ENCODE measurements at places on chromosomes 2 and 18. TPM values are rescaled to one million over a fixed set of nuclear protein-coding genes. Genes with fewer than 3 reads are reported as not detected.

DNA sequence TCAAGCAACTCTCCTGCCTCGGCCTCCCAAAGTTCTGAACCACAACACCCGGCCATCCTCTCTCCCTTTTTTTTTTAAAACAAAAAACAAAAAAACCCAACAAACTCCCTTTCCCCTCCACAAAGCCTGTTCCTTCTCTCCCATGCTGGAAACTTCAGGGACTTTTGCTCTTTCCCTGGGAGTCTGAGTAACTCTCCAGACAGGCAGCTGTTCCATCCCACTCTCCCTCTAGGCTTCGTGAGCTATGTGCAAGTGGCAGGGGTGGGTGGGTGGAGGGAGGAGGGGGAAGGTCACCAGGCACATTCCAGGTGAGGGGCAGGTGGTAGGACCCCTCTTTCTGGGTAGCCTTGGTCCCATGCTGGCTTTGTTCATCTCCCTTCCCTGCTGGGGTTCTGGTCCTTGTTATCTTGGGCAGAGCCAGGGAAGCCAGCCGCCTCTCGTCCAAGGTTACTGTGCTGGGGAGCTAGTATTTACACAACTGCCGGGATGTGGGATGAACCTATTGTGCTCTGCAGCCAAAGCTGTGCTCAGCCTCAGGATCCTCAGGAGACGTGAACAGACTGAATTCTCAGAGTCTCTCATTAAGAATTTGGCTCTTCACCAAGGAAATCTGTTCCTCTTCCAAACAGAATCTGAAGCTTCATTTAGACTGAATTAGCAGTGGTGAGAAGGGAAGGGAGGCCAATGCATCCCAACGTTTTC, 106.9 kb downstream of the LIPG start:
- DNase-seq, result no peak

DNA sequence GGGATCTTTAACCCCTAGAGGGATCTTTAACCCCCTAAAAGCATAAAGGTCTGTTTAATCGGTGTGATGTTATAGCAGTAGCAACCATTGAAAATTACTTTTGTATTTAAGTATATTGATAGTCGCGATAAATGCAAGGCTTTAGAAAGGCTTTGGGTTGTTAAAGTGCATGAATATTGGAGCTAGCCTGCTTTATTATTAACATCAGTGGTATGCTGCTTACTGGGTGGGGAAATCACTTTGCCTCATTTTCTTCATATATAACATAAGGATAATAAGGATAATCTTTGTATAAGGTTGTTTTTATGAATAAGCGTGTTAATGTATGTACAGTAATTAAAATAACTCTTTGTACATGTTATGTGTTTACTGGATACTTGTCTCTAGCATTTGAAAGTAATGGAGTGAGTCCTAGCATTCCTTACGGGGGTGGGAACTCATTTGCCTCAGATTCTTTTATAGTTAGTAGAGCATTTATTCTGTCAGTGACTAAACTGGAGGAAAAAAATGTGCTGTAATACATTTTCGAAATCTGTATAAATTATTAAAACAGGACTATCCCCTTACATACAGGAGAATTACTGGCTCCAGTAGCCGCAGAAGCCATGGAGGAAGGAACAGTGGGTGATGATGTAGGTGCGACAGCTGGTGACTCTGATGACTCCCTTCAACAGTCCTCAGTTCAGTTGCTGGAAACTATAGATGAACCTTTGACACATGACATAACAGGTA, 122.2 kb downstream of the BIRC6 start:
- no peak for DNase-seq

DNA sequence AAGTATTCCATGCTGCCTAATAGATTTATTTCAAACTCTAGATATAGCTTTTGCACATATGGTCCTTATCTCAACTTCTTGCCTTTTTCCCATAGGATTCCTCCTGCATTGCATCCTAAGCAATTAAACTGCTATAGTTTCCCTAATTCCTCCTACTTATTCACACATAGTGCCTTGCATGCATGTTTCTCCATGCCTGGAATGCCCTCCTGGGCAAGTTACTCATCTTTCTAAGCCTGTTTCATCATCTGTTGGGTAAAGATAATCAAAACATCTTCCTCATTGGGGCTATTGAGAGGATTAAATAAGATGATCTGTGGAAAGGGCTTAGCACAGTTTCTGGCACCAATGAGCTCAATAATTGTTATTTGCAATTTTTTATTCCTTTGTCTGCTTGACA, 726.5 kb downstream of the SLC4A3 start:
- DNase-seq, result no peak

GRCh38 chr2:148675708-148676107, 31.2 kb downstream of the EPC2 start:
- DNase-seq, result no peak

DNA sequence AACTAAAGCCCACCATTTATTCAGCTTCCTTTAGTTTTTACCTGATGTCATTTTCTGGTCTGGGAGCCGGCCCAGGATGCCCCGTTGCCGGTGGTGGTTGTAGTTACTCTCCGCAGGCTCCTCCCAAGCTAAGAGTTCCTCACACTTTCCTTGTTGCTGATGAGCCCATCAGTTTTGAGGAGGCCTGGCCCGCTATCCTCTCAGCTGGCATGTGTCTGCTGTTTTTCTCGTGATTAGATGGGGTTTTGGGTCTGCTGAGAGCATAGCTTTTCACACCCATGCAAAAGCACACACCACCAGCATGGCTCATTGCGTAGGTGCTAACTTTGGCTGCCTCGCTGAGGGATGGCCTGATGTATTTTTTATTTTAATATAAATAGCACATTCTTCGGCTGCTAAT, 72.1 kb downstream of the PSMG2 start:
- no peak for DNase-seq

GRCh38 chr2:233116946-233117345, 56.8 kb downstream of the INPP5D start:
- peak; percentile 54 for DNase-seq

- no peak for DNase-seq
Observed at GRCh38 chr18:41113885-41114482, 841.0 kb upstream of the PIK3C3 start.

GRCh38 chr2:220894069-220894468, 678.0 kb downstream of the EPHA4 start:
- DNase-seq, result no peak

DNA sequence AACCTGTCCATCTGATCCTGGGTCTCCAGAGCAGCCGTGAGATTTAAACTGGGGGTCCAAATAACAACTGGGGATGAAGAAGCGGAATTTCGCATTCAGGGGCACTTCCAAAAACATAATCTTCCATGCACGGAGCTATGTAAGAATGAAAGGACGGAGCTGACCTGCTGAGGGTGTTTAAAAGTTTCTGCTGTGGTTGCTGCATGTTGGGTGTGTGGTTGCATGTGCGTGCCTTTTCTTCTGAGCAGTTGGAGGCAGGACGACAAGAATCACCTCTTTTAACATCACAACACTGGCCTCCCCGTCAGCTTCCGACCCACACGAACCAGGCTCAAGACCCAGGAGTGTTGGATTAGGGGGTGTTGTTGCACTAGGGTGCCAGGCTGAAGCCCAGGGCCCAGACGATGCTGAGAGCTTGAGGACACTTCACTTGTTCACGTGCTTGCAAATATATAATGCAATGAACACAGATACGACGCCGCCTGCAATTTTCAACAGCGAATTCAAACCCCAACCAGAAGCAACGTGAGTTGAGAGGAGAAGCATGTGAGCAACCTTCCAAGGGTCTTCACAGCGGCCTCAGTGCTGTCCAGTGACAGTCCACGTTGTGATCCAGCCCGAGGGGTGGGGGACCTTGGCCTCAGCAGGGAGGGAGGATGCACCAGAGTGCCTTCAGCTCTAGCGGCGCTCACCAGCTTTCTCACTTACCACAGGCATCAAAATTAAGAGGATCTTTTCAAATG, 76.0 kb upstream of the SALL3 start:
- DNase-seq, result no peak

- no peak for DNase-seq
Observed at GRCh38 chr2:102367331-102367971, 11.9 kb downstream of the IL18R1 start.

- no peak for DNase-seq
Observed at GRCh38 chr2:211723398-211723797, 815.2 kb downstream of the ERBB4 start.

DNA sequence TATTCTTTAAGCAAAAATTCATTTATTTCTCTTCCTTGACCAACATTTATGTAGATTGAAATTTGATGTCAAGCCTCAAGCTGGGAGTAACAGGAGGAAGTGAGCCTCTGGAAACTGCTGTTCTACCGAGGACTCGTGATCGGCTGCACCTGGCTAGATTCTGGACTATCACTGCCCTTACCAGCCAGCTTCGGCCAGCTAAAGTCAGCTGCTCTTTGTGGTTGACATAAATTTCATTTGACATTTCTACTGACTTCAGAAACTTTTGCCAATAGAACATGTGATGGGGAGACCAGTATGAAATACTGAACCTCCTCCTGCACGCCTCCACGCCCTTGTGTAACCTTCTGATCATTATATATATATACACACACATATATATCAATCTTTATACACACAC, 74.2 kb upstream of the RGPD5 start:
- no peak for DNase-seq

DNA sequence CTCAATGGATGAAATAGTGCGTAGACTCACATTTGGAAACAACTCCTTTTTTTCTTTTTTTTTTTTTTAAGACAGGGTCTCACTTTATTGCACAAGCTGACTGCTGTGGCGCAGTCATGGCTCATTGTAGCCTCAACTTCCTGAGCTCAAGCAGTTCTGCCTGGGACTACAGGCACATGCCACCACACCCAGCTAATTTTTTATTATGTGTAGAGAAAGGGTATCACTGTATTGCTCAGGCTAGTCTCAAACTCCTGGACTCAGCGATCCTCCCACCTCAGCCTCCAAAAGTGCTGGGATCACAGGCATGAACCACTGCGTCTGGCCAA, 17.4 kb downstream of the HAT1 start:
- no peak for DNase-seq

GRCh38 chr2:177545143-177545542, 152.6 kb downstream of the AGPS start:
- no peak for DNase-seq

DNA sequence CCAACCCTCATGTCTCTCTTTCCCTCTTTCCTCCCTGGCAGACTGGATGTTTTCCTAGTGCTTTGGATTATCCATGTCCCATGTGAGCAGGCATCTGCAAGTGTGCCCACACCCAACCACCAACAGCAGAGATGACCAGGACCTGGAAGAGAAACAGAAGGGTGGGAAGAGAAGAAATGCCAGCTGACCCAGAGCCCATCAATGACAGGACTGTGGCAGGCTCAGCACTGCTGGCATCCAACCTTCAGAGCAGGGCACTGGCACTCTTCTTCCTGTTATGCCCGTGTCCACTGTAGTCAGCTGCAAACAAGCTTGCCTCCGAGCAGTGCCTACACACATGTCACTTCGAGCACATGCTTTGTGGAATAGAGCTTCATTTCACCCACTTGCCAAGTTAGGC, 121.1 kb downstream of the TANC1 start:
- DNase-seq, result no peak

- DNase-seq, result no peak
Observed at GRCh38 chr2:219228041-219228910, 1.2 kb downstream of the ATG9A start.

GRCh38 chr18:77197073-77197472, 52.6 kb upstream of the GALR1 start:
- no peak for DNase-seq

- peak; percentile 43 for DNase-seq
Observed at GRCh38 chr2:95271381-95271971, 2.8 kb upstream of the PROM2 start.

DNA sequence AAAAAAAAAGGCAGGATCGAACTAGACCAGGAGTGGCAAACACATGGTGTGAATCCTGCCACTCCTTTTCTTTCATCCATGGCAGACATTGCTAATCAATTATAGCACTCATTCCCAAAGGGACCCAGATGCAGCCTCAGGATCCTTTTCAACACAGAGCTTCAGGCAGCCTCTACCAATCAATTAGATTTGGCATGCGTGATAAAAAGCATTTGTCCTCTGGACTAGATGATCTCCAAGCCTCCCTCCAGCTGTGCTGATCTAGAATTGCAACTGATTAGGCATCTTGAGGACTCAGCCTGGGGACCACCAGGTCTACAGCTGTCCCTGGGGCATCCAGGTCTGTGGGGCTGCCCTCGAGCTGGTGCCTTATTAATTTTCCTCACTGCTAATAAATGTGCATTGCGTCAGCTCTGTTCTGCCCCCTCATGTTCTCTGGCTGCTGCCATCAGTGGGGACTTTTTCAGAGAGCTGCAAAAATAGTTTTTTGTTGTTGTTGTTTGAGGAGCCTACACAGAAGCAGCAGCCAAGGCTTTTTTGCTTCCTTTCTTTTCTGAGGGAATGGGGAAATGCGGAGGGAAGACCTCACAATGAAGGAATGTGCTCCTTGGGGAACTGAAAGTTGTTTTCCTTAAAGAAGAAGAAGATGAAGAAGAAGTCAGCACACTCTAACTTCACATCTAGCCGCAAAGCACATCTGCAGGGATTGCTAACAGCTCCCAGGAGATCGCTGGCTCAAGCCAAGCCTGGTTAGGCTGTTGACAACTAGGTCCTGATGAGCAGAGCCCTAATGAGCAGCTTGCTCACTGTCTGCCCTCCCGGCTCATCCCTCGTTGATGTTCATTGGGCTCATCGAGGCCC, 8.8 kb upstream of the ATOH8 start:
- DNase-seq, result no peak

DNA sequence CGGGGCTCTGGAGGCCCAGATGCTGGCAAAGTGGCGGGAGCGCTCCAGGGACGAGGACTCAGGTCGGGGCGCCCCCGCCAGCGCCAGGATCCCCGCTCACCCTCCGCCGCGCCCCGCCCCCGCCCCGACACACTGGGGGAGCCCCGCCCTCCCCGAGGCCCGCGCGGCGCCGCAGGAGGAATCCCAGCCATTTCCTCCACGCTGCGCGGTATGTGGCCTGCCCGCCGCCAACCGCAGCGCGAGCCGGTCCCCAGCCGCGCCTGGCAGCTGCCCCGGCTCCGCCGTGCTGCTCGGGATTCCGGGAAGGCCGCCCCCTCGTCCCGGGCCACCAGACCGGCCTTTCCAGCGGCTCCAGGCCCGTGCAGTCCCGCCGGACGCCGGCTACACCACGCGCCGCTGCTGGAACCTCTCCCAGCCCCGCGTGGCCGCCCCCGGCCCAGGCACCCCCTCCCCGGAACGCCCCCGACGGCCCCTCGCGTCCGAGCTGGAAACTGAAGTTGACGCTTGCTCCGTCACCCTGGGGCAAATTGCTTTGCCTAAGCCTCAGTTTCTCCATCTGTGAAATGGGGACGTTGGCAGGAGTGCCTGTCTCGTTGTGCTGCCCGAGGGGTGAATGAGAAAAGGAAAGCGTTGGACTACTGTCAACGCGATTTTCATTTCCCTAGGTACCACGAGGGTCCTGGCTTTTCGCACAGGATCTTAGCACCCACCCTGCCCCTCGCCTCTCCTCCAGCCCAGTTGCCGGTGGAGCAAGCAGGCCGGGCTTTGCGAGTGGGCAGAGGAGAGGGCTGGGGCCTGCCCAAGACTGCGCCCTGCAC, 53.6 kb downstream of the PKDCC start:
- DNase-seq, result peak; percentile 66

LYPD6 gene
- 15.7 TPM for polyA plus RNA-seq

TMEM247 gene
- polyA plus RNA-seq, result not detected

SCYGR7 gene
- not detected for polyA plus RNA-seq

NEUROD1 gene
- polyA plus RNA-seq, result 1.3 TPM

TMEM17 gene
- polyA plus RNA-seq, result 4.8 TPM

R3HDM1 gene
- polyA plus RNA-seq, result 38.0 TPM

HMSD gene
- 1.3 TPM for polyA plus RNA-seq

GPR39 gene
- polyA plus RNA-seq, result 3.9 TPM

SCG2 gene
- polyA plus RNA-seq, result 1.6 TPM

ORC4 gene
- polyA plus RNA-seq, result 86.0 TPM

SH2D6 gene
- polyA plus RNA-seq, result 0.80 TPM

MC2R gene
- polyA plus RNA-seq, result 0.29 TPM

TCF23 gene
- polyA plus RNA-seq, result 0.10 TPM

TMEM214 gene
- polyA plus RNA-seq, result 68.7 TPM

SLC5A7 gene
- polyA plus RNA-seq, result 0.07 TPM

CDH2 gene
- 9.5 TPM for polyA plus RNA-seq

ABCB11 gene
- 0.04 TPM for polyA plus RNA-seq
